ENCODE measurements at places on chromosomes 6 and 20.
A peak's percentile ranks its signal among the peaks of the same experiment; 100 is the strongest.

DNA sequence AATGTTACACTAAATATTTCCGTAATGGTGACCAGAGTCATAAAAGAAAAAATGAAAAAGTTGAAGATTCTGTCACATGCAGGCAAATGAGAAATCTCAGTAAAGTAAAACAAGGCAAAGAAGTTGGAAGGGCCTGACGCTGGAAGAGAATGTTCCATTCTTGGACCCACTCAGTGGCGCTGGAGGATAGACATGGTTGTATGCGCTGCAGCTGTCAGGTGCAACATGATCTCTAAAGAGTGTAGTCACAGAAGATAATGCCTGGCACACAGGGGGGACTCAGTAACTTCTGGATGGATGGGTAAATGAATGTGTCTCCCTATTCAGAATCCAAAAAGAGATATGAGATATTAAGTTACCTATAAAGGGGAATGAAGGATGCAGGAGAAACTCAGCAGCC is 116.3 kb downstream of the FAXC start:
- no peak for DNase-seq
- no peak overlapping the region for H3K4me3 ChIP-seq
- H3K27ac ChIP-seq = no peak overlapping the region
- no peaks in the 10 kb centered on the region for H3K36me3 ChIP-seq

- DNase-seq = no peak
- H3K36me3 ChIP-seq = peaks cover 10% of the 10 kb centered on the region
- H3K27me3 ChIP-seq = no peaks in the 10 kb centered on the region
- peaks cover 43% of the 10 kb centered on the region for H3K4me1 ChIP-seq
- H3K27ac ChIP-seq = peak overlapping the region; percentile 79
- H3K4me3 ChIP-seq = peak overlapping the region; percentile 87
These were observed 738 bp downstream of the RALGAPB start for GRCh38 chr20:38473367-38473795.

GRCh38 chr6:38695933-38696332 is 7.0 kb downstream of the GLO1 start:
- no peak for DNase-seq
- H3K4me3 ChIP-seq = no peak overlapping the region
- no peaks in the 10 kb centered on the region for H3K27me3 ChIP-seq
- peaks cover 62% of the 10 kb centered on the region for H3K36me3 ChIP-seq
- no peak overlapping the region for H3K27ac ChIP-seq

DNA sequence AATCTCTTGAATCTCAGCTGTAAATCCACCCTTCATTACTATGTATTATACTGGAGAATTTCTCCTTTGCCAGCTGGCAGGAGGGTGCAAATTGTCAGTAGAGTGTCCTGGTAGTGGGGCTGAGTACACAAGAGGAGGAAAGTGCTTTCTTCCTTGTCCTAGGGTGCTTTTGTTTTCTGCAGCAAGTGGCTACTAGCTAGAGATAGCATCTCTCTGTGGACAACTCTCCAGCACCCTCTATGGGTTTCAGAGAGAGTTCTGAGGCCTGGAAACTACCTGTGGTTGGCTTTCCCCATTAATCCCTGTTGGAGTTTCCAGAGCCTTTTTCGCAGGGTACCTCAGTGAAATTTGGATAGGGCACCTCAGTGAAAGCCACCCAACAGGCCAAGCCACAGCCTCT is 422.5 kb upstream of the RGS17 start:
- no peaks in the 10 kb centered on the region for H3K27me3 ChIP-seq
- no peaks in the 10 kb centered on the region for H3K36me3 ChIP-seq
- no peak overlapping the region for H3K4me3 ChIP-seq
- no peaks in the 10 kb centered on the region for H3K4me1 ChIP-seq
- no peak overlapping the region for H3K27ac ChIP-seq

DNA sequence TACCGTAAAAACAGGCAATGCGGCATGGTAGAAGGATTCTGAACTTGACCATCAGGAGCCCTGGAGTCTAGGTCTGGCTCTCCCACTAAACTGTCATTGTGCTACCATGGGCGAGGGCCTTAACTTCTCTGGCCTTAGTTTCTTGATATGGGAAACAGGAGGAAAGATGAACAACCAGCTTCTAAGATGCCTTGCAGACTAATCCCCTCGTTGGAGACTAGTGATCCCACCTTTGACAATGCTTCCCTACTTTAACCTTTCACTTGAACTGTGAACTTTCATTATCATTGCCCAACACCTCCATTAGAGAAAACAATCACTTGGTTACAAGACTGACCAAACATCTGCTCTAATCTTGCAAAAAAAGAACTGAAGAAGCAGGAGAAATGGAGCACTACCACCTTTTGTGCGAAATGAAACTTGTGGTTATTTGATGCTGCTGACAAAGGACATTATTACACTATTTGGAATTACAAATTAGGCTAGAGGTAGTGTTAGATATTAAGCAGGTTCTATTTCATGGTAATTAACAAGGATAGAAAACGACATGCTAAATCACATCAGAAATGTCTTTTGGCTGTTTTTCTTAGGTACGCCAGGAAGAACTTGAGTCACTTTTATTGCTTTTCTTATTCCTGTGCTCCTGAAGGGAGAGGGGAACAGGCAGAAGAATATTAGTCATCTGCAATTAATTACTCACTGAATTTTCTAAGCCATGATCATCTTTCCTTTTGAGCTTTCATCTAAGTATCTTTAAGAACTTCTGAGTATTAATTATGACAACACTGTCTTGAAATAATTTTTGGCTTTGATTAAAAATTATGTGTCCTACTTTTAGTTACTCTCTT is 39.1 kb upstream of the ARHGAP18 start:
- H3K4me3 ChIP-seq = peak overlapping the region; percentile 65
- no peaks in the 10 kb centered on the region for H3K27me3 ChIP-seq
- H3K4me1 ChIP-seq = peaks cover 63% of the 10 kb centered on the region
- peaks cover 6% of the 10 kb centered on the region for H3K36me3 ChIP-seq
- DNase-seq = no peak

DNA sequence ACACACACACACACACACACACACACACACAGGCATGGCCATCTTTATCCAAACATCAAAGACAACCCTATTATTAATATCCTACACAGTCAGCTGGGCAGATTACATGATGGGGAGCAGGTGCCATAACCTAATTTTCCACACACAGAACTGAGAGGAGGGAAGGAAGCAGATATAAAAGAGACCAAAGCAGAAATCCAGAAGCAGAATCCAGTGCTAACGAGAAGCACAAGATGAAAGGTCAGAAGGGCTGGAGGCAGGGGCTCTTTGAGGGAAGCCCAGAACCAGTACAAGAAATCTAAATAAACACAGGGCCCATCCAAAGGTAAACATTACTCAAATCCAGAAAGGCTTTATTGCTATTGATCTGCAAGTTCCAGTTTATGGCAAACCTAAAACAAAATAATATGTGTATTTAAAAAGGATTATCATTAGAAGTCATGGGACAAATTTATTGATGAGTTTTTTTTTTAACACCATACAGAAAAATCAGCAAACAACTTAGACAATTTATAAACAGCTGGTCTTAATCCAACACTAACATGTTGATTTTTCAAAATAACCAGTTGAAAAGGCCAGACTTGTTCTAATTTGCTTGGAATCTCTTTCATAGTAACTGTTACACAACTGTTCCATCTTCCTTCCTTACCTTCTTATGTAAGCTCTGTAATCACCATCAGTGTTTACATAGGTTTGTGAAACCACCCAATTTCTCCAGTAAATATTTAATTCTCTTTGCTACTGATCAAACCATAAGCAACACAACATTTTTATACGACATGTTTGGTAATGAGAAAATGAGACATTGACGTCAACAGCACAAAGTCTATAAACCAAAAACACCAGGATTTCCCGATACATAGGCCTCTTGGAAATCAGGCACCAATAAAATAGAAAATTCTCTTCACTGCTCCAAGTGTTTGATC is 34.2 kb downstream of the SLC23A2 start:
- H3K36me3 ChIP-seq = peaks cover 21% of the 10 kb centered on the region
- peaks cover 7% of the 10 kb centered on the region for H3K4me1 ChIP-seq
- no peak for DNase-seq

- peaks cover 53% of the 10 kb centered on the region for H3K4me1 ChIP-seq
- no peak overlapping the region for H3K4me3 ChIP-seq
- H3K36me3 ChIP-seq = peaks cover 6% of the 10 kb centered on the region
- no peaks in the 10 kb centered on the region for H3K27me3 ChIP-seq
- H3K27ac ChIP-seq = peak overlapping the region; percentile 86
These were observed 80.3 kb downstream of the ZDHHC14 start for GRCh38 chr6:157461000-157461915.

DNA sequence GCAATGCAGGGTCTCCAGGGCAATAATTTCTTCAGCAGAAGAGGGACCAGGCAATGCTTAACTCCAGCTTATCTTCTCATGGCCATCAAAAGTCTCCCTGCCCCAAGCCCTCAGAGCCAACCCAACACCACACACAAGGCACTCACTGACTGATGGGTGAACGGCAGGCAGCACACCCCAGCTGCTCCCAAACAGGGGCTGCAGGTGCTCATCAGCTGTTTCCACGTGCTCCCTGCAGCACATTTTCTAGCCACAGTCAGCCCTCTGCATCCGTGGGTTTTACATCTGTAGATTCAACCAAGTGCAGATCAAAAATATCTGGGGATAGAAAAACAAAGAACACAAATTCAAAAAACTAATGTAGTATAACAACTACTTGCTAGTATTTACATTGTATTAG is 4.0 kb upstream of the GABRR1 start:
- peaks cover 5% of the 10 kb centered on the region for H3K4me1 ChIP-seq
- no peak for DNase-seq
- no peak overlapping the region for H3K27ac ChIP-seq
- H3K36me3 ChIP-seq = peaks cover 2% of the 10 kb centered on the region

GRCh38 chr20:61629602-61630390 is 377.7 kb downstream of the CDH4 start:
- H3K36me3 ChIP-seq = no peaks in the 10 kb centered on the region
- no peak for DNase-seq
- no peaks in the 10 kb centered on the region for H3K4me1 ChIP-seq
- H3K4me3 ChIP-seq = no peak overlapping the region
- no peak overlapping the region for H3K27ac ChIP-seq
- no peaks in the 10 kb centered on the region for H3K27me3 ChIP-seq

DNA sequence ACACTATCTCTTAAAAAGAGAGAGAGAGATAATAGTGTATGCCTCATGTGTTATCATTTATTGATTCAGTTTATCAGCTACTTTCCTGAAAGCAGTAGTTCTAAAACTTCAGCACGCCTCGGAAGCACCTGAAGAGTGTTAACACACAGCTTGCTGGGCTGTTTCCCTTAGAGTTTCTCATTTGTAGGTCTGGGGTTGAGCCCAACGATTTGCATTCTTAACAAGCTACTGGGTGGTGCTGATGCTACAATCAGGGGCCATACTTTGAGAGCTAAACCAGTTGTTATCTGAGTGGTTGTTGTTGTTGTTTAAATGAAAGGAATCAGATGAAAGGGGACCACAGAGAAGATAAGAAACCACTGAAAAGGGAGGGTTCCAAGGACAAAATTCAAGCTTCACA is 32.6 kb downstream of the SIM1 start:
- peaks cover 17% of the 10 kb centered on the region for H3K27me3 ChIP-seq
- DNase-seq = no peak
- H3K4me1 ChIP-seq = no peaks in the 10 kb centered on the region
- no peak overlapping the region for H3K4me3 ChIP-seq

DNA sequence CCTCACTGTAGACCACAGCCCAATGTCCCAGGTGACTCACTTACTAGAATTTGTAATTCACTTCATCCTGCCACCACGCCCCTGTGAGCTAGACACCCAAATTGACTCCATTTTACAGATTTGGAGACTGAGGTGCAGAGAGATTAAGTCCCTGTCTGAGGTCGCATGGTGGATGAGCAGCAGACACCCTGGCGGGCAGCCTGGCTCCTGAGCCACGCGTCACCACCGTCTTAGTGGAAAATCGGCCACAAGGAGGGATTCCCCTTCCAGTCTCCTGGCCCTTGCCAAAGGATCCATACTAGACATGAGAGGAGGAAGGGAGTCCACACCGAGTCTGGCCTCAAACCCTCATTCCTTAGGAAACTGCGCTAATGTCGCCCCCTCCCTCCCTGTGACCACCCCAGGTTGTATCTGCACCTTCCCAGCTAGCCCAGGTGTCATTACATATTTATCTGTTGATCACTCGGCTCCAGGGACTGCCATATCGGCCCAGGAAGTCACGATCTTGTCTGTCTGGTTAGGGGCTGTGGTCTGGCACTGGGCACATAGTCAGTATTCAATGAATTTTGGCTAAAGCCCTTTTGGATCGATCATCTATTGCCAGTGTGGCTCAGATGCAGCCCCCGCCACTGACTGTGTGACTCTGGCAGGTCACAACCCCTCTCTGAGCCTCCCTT is 25.7 kb upstream of the PTGIS start:
- H3K4me1 ChIP-seq = peaks cover 70% of the 10 kb centered on the region
- H3K4me3 ChIP-seq = peak overlapping the region; percentile 29
- peaks cover 30% of the 10 kb centered on the region for H3K27me3 ChIP-seq
- peaks cover 21% of the 10 kb centered on the region for H3K36me3 ChIP-seq
- peak overlapping the region; percentile 96 for H3K27ac ChIP-seq

GRCh38 chr6:41463062-41463930 is 82.9 kb upstream of the FOXP4 start:
- H3K27ac ChIP-seq = no peak overlapping the region
- peaks cover 43% of the 10 kb centered on the region for H3K27me3 ChIP-seq
- H3K4me3 ChIP-seq = no peak overlapping the region
- H3K4me1 ChIP-seq = no peaks in the 10 kb centered on the region
- no peak for DNase-seq

GRCh38 chr6:161744211-161745067 is 470.6 kb upstream of the AGPAT4 start:
- no peak for DNase-seq
- H3K27ac ChIP-seq = no peak overlapping the region
- H3K4me3 ChIP-seq = no peak overlapping the region
- no peaks in the 10 kb centered on the region for H3K27me3 ChIP-seq
- H3K36me3 ChIP-seq = no peaks in the 10 kb centered on the region

DNA sequence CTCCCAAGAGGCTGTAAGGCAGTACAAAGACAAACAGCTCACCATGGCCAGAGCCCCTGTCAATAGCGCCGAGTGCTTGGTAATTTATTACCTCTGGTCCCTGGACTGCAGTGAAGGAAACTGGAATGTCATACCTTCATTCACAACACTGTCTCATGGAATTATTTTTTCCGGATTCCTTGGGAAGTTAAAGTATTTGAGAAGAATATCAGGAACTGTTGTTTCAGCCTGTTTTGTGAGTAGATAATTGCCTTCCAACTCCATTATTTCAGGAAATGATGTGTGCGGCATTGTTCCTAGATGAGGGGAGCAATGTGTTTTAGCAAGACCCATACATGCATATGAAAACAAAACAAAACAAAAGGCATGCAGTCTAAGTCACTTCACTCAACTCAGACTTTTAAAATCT is 64.0 kb downstream of the BLOC1S5 start:
- DNase-seq = no peak
- no peak overlapping the region for H3K4me3 ChIP-seq
- H3K4me1 ChIP-seq = peaks cover 6% of the 10 kb centered on the region
- H3K27me3 ChIP-seq = no peaks in the 10 kb centered on the region
- H3K27ac ChIP-seq = no peak overlapping the region

GRCh38 chr6:3231247-3232016 is 4.0 kb upstream of the TUBB2B start:
- peaks cover 36% of the 10 kb centered on the region for H3K4me1 ChIP-seq
- peaks cover 96% of the 10 kb centered on the region for H3K27me3 ChIP-seq
- H3K36me3 ChIP-seq = no peaks in the 10 kb centered on the region
- peak overlapping the region; percentile 57 for H3K4me3 ChIP-seq

- H3K36me3 ChIP-seq = no peaks in the 10 kb centered on the region
- peaks cover 15% of the 10 kb centered on the region for H3K27me3 ChIP-seq
- H3K4me3 ChIP-seq = no peak overlapping the region
- no peak for DNase-seq
- H3K27ac ChIP-seq = no peak overlapping the region
These were observed 10.1 kb downstream of the CRYBG1 start for GRCh38 chr6:106370639-106371038.

- peaks cover 2% of the 10 kb centered on the region for H3K36me3 ChIP-seq
- H3K27me3 ChIP-seq = peaks cover 13% of the 10 kb centered on the region
- no peak overlapping the region for H3K4me3 ChIP-seq
- no peaks in the 10 kb centered on the region for H3K4me1 ChIP-seq
- no peak for DNase-seq
These were observed 97.3 kb upstream of the UST start for GRCh38 chr6:148649454-148649963.
